ENCODE measurements at places on chromosomes 13 and 19.
A peak's percentile ranks its signal among the peaks of the same experiment; 100 is the strongest.

GRCh38 chr19:50536662-50537305 is 23.1 kb upstream of the ASPDH start:
- no peak for DNase-seq

- no peak for DNase-seq
These were observed 21.2 kb upstream of the ZNF536 start for GRCh38 chr19:30350692-30351663.

DNA sequence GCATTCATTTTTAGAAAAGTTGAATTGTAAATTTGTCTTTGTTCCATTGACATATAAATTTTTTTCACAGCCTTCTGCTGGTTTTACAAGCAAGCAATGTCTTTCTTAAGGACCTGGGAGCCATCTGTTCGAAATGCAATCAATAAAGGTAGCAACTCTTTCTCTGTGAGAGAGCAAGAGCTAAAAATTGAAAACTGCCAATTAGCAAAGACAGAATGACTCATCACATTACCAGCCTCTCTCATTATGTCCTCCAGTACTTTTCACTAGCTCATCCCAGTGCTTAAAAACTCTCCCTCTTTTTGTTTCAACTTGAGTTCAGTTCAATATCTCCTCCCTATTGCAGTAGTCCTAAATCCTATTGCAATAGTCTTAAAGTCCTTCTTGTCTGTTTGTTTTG is 760.7 kb upstream of the SLITRK6 start:
- no peak for DNase-seq

DNA sequence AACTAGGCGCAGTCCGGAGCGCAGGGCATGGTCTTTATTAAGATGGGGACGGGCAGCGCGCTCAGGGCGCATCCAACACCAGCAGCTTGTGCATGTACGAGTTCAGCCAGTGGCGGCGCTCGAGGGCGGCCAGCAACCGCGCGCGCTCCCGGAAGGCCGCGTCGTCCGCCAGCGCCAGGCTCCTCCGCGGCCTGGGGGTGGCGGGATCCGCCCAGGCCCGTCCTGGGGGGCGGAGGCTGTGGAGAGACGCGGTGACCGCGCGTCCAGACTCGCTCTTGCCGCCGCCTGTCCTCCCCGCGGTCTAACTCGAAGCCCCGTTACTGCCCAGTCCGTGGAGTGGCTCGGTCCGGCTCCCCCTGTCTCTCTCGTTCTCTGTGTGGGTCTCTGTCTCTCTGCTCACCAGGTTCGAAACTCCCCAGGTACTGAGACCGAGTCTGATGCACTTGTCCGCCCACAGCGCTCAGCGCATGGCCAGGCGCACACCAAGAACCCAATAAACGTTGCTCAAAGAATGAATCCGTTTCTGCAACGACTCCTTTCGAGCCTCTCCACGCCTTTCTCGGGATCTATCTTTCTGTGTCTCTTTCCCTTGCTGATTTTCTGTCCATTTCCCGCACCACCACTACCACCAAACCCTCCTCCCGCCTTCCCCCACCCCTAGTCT is 702 bp downstream of the PTH2 start:
- DNase-seq: no peak

DNA sequence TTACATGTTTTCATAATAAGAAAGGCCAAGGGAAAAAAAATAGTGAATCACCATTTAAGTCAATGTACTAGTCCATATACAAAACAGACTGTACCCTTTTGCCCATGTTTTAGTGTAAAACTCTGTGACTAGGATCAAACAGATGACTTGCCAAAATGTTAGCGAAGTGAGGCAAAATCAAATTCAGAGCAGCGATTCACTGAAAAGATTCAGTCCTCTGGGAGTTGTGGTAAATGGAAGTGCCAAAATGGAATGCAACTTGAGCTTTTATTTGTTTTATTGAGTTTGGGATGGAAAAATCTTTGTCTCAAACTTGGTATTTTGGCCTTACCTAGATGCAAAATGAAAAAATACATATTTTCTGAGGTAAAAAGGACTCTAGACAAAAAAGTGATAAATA is 9.1 kb downstream of the CDADC1 start:
- DNase-seq: no peak

- DNase-seq: no peak
These were observed 741 bp downstream of the PLEKHF1 start for GRCh38 chr19:29665826-29666577.

DNA sequence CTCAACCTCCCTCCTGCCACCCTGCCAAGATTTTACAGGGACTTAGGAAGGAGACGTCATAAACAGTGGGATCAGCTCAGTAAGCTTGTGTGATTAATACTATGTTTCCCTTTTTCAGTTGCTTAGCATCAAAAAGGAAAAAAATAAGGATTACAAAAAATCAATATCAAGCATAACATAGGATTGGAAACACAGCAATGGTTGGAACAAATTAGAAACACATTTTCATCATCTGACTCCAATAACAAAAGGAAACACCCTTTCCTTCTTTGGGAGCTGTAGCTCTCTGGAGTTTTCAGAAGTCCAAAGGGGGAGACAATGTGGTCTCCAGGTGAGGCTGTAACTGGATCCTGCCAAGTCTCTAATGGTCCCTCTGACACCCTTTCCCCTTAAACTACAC is 233.4 kb downstream of the B3GLCT start:
- DNase-seq: peak; percentile 13

- DNase-seq: no peak
These were observed 14.3 kb upstream of the QTRT1 start for GRCh38 chr19:10686661-10687517.

DNA sequence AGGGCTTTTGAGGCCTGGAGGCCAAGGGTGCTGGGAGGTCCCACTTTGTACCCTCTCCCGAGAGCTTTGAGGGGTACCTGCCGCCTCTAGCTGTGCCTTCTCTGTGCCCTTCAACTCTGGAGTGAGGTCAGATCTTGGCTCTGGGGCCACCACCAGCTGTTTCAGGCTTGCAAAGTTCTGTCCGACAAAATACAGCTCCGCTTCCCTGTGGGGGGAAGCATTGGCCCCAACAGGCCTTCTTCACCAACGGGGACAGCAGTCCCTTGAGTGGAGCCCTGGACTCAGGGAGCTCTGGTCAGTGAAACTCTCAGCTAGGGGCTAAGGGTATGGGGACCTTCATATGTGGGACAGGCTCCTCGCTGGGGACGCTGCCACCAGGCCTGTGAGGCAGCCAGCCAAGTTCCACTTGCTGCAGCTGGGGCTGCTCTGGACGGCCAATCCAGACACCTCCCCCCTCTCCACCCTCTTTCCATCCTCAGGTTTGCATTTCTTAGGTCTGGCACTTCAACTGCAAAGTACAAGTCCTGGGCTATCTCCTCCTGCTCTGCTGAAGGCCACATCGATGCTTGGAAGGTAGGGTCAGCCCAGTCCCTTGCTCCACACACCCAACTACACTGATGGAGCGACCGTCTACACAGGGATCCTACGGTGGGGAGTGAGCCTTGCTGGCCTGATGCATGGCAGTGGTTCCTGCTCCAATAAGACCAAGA is 46.8 kb downstream of the C13orf46 start:
- no peak for DNase-seq

- no peak for DNase-seq
These were observed 26.0 kb upstream of the KBTBD7 start for GRCh38 chr13:41220401-41220800.

GRCh38 chr13:80577285-80577684 is 236.4 kb upstream of the SPRY2 start:
- no peak for DNase-seq

GRCh38 chr19:17725422-17726078 is 6.3 kb downstream of the MAP1S start:
- no peak for DNase-seq

DNA sequence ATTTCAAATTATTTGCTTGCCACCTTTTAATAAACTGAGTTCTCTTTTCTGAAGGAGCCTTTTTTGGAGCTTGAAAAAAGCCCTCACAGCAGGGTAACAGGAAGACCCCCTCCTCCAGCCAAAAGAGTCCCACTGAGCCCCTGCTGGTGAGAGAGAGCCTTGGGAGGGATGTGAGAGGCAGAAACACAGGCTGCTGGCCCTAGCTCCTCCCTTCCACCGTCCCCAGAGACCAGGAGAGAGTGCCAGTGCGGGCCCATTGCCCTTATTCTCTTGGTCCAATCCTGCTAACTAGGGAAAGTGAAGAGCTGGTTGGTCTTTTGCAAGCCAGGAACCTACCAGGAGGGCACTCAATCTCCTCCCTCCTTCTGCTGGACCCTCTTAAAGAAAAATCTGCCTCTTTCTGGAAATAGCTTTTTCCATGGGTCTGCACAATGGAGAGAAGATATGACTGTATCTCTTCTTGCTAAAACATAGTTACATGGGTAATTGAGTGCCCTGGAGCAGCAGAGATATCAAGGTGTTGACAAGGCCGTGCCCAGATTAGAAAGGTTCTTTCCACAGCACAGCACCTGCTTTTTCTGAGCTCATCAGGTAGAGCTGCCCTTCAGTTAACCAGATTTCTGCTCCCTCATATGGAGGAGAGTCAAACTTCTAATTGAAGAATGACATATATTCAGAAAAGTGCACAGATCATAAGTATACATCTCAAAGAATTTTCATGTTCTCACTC is 113.9 kb downstream of the LRCH1 start:
- DNase-seq: no peak

DNA sequence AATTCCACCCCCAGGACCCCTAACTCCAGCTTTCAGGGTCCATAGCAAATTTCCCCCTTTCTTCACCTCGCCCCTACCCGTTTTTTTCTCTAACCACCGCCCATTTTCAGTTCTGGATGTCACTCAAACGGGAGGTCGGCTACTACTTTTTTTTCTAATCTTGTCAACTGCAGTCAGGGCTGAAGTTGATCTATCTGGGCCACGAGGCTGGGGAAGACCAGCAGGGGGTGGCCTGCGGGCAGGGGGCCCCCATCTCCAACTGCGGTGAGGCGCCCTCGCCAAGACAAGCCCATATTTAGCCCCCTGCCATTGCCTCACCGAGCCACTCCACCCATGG is 748 bp downstream of the LHFPL6 start:
- DNase-seq: no peak

GRCh38 chr19:31167690-31168089 is 181.5 kb downstream of the TSHZ3 start:
- DNase-seq: no peak

DNA sequence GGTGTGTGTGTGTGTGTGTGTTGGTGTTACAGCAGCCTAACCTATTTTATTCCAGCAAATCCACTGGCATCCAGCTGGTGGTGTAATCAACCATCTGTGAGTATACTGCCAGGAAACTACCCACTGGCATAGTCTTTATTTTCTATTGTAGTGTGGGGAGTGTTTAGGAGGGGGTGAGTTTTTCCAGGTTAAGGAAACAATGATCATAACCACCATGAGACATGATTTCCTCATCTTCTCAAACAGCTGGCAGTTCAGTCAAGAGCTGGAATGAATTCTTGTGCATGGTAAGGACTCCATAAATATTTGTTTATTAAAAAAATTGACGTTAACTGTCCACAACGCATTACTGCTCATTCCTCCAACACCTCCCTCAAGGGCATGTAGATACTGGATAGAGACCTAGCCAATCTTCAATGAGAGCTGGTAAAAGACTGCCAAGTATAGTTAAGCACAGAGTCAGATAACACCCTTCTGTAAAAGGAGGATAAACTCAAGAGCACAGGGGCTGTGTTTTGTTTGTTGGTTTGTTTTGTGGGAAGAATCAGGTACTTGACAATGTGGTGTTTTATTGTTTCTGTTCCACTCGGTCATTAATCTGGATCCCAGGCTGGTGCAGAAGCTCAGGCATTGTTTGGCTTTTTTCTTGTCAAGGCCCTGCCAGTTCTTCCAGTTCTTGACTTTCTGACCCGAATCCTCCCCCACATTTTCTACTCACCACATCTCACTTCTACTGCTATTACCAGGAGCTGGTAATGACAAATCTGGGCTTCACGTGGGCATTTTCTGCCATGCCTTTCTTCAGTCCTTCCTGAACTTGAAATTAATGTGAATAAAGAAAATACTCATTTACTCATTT is 31.6 kb upstream of the SLC46A3 start:
- DNase-seq: no peak

- DNase-seq: no peak
These were observed 1.0 kb upstream of the CKM start for GRCh38 chr19:45323671-45324081.

GRCh38 chr13:40984668-40985366 is 34.3 kb downstream of the ELF1 start:
- DNase-seq: no peak

DNA sequence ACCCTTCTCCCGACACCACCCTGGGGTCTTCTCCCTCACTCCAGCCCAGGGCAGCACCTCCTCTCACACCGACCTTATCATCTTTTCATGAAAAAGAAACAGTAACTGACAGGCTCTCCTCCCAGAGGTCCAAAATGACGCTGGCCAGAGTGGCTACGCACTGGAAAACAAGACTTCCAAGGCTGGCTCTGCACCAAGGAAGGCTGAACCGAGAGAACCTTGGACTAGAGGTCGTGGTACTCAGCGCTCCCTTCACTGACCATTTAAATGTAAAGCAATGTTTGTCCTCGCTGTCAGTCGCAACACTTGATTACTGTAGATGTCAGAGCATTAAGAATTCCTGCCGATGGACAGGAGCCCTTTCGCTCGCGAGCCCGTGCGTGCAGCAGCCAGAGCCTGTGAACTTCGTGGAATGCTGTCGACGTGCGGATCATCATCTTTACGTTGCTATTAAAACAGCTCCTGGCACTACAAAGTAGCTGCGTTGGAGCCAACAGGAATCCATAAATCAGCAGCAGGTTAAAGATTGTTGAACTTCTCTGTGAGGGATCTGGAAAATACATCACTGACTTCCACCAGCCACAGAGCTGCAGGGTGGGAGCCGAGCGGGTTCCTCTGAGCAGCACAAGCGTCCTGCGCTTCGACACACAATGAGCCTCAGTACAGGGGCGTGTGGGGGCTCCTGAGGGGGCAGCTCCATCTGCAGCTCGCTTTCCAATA is 125.5 kb upstream of the MCF2L start:
- no peak for DNase-seq

DNA sequence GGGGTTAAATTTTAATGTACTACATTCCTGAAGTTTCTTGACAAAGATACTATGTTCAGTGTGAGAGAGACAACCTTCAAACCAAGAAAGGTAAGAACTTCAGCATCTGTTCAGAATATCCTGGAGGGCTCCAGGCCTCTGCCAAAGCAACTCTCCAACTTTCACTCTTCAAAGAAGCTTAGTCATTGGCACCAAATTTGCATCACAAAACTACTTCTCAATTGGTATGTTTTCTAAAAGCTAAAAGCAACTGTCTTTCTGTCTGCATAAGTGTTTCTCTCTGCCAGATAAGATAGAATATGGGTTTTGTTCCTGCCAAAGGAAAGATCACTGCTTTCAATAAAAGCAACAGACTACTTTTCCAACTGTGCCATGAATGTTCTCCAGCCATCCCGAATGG is 187.4 kb downstream of the SUCLA2 start:
- no peak for DNase-seq

GRCh38 chr19:6877766-6878165 is 9.6 kb upstream of the ADGRE1 start:
- DNase-seq: no peak

GRCh38 chr19:56995303-56995702 is 124.5 kb upstream of the USP29 start:
- DNase-seq: no peak

- no peak for DNase-seq
These were observed 3.3 kb downstream of the FCGRT start for GRCh38 chr19:49515767-49516166.

GRCh38 chr13:113730258-113730691 is 28.8 kb upstream of the TMEM255B start:
- DNase-seq: no peak

GRCh38 chr13:80825276-80825675 is 484.4 kb upstream of the SPRY2 start:
- DNase-seq: no peak

- no peak for DNase-seq
These were observed 3.1 kb downstream of the MAST3 start for GRCh38 chr19:18100710-18101109.

Measured in fibroblast of skin of left quadriceps (primary cell).